ENCODE measurements at places on chromosomes 3 and 15.

GRCh38 chr3:111984636-111985298, 5.9 kb downstream of the ABHD10 start:
- DNase-seq: no peak

- peak; percentile 31 for DNase-seq
Measured at GRCh38 chr3:133464573-133464972, 64.7 kb downstream of the BFSP2 start.

- no peak for DNase-seq
Measured at GRCh38 chr3:13536832-13537231, 12.1 kb upstream of the FBLN2 start.

DNA sequence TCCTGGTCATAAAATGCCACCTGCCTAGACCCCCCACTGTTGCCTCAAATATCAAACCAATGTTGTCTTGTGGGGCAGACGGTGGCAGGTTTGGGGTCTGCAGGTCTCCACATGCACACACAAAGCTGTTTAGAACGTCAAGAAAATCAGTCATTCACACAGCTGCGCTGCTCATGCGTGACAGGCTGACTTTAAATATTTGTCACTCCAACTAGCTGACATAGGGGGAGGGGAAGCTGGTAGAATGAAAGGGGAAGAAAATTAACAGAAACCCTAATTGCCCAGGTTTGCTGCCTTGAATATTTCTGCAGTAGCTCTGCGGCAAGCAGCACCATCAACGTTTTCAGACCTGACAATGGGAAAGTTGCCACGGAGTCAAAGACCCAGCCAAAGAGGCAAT, 201.8 kb downstream of the ABHD5 start:
- no peak for DNase-seq

DNA sequence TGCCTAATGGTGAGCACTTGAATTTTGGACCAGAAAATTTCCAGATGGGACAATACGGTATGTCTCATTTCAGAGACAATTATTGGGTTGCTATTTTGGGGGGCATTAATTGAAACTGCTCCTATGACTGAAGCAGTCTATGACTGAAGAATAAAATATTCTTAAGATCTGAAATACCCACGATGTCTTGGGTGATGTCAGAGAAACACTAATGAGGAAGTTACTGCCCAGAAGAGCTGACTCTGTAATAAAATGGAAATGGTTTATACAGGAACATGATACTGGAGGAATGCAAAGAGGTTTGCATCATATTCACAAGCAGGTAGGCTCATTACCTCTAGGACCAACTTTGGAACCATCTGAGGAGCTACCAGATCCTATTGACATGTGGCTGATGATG, 68.7 kb downstream of the IL12A start:
- DNase-seq: no peak

- no peak for DNase-seq
Measured at GRCh38 chr3:171508206-171508605, 48.0 kb upstream of the TNIK start.

DNA sequence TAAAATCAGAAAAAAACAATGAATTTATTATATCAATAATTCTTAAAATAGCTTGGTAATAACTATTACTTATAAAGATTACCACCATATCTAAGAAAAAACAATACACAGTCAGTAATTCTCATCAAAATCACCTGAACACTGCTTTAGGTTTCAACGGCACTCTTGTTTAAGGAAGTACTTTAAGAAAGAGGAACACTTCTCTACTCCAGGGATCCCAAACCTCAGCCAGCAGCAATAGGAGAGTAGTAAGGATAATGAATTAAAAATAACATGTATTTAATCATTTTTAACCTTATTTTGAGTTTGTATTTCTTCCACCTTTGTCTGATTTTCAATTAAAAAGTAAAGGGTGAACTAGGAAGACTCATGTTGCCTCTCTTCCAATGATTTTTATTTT, 494.0 kb upstream of the NR2F2 start:
- DNase-seq: no peak

DNA sequence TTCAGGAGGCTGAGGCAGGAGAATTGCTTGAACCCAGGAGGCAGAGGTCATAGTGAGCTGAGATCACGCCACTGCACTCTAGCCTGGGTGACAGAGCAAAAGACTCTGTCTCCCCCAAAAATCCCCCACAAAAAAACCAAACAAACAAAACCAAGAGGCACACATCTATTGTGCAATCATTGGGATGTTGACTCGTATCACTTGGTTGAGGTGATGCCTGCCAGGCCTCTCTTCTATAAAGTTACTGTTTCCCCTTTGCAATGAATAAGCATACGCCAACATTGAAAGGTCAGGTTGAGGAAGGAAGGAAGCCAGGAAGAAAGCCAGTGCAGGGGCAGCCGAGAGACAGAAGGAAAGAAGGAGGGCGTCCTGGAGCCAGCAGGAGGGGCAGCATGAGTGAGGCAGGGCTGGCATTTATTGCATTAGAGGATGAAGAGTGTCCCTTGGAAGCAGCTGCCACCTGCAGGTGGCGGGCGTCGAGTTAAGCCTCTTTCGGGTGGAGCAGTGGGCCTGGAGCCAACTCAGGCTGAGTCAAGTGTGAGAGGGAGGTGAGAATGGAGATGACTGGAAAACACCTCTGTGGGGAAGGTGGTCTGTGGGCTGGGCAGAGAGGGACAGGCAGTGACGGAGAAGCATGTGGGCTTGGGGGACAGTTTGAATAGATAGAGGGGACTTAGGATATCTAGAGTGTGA, 8.3 kb upstream of the CSPG4 start:
- DNase-seq: peak; percentile 52

DNA sequence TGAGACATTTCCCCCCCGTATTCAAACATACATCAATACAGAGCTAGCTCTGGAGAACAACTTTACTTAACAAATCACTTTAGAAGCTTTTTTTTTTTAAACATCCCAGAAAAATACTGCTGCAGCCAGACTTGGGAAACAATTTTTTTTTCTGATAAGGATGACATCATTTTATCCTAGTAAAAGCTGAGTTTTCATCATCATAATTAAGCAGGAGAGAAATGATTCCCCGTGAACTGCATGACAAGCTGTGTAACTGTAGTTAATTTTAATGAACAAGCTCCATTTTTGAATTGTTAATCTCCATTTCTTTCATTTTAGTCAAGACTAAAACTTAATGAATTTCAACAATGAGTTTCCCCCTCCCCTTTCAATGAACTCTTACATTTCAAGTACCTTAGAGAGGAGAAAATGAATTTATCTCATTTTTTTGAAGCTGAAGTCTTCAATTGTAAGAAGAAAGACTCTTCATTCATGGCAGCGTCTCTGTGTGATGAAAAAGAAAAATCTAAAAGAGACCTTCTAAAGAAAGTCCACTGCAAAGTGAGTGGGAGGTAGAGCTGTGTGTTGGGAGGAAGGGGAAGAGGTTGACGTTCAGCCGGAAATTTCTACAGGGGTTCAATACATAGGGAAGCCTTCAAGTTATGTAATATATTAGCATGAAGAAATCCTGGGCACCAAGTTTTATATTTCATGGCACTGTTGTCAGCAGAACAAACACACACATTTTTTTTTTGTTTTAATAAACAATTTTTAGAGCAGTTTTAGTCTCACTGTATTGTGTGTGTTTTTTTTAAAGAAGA, 31.7 kb downstream of the HES1 start:
- no peak for DNase-seq

DNA sequence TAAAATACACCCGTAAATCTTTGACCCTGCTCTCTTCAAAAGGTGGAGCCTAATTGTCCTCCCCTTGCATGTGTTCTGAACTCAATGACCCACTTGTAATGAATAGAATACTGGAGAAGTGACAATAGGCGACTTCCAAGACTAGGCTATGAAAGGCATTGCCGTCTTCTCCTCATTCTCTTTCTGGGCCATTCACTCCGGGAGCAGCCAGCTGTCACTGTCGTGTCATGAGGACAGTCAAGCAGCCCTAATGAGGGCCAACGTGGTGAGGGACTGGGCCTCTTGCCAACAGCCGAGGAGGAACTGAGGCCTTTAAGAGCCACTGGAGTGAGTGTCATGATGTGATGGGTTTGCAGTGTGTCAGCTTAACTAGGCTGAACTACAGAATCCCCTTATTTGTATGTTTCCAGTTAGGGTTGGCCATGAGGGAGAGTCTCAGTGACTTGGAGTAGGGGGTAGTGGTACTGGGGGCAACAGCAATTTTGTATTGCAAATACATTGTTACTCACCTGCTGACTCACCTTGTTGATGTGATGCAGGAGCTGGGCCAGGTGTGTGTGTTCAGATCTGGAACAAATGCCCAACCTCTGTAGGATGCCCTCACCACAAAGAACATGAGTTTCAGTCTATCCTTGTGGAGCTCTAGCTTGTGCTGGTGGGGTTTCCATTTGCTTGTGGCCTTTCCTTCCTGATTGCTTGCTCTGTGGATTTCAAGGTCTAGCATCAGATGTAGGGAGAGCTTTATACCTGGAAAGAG, 188.5 kb upstream of the PROK2 start:
- no peak for DNase-seq

DNA sequence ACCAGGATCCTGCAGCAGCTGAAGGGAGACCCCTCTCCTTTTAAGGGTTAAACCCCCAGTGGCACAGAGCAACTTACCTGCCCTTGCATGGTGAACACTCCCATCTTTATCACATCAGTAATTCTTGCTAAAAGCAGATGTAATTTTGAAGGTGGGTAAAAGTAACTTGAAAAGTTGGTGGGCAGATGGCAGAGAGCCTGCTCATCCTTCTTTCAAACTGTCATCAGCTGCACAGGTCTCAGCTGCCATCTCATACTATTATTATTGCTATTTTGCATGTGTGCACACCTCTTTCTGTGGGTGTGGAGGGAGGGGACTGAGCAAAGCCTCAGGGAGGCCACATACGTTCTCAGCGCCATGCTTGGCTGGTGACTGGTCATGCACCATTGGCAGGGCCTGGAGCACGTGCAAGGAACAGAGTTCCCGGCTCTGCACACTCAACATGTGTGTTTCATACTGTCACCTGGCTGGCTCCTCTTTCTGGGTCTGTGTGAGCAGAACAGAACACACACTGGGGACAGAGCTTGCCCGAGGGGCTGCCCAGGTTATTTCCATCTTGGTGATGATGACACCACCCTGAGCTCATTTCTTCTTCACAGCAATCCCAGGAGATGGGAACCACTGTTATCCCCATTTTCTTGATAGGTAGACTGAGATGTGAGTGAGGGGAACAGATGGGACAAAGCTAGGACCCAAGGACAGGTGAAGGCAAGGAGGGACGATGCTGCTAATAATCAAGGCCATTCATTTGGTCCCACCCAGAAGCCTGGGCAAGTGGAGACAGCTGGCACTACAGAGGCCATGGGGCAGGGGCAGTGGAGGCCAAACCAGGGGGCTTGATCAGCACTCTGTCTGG, 95.8 kb upstream of the KLF13 start:
- no peak for DNase-seq

GRCh38 chr3:42815826-42816225, 6.6 kb downstream of the ACKR2 start:
- DNase-seq: peak; percentile 28

DNA sequence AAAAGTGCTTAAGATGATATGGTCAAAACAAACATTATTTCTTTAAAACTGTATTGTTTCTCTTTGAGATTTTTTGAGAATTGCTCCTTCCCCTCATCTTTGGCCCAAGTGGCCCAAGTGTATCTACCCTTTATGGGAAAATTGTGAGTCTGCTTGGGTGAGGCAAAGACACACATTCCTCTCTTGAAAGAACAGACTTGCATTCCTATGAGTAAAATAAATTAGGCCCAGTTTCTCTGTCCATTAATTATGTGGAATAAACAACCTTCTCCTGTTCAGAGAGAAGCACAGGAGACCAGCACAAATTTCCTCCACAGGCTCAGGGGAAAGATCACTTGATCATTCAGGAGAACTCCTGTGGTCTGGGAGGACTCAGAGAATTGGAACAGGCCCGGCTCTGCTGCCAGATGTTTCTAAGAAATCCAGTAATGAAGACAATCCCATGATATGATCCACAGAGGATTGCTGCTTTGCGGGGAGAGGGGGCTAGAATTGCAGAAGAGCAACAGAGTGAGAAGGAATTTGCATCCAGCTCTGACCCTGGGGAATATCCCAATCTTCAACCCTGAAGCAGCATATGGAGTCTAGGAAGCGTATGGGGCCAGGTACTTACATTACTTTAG, 53.8 kb upstream of the BOC start:
- no peak for DNase-seq

- peak; percentile 73 for DNase-seq
Measured at GRCh38 chr15:29668120-29668602, 154.1 kb downstream of the TJP1 start.

DNA sequence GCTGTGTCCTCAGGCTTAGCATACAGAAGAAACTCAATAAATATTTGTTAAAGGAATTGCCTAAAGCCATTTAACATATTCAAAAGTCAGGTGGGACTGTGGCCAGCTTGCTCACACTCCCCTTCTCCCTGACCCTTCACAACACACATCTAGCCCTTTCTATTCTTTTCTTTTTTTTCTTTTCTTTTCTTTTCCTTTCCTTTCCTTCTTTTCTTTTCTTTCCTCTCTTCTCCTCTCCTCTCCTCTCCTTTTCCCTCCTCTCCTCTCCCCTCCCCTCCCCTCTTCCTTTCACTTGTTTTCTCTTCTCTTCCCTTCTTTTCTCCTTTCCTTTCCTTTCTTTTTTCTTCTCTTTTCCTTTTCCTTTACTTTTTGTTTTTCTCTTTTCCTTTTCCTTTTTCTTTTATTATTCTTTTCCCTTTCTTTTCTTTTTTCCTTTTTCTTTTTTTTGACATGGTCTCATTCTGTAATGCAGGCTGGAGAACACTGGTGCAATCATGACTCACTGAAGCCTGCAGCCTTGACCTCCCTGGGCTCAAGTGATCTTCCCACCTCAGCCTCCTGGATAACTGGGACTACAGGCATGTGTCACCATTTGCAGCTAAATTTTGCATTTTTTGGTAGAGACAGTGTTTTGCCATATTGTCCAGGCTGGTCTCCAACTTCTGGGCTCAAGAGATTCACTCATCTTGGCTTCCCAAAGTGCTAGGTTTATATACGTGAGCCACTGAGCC, 377.8 kb downstream of the GRM7 start:
- DNase-seq: no peak

DNA sequence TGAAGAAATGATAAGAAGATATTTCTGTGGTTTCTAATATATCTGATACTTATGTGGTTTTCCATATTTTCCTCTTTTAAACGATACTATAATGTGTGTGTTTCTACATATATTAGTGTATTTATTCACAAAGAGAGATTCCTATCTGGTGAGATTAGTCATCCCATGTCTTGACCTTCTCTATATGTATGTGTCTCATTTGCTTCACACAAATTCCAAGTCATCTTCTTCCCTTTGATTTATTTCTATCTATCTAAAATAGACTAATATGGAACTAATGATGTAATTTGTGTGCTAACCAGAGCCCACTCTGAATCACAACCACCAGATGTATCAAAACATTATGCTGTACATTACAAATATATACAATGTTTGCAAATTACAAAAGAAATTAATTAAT, 154.7 kb upstream of the KCNMB2 start:
- DNase-seq: peak; percentile 66

GRCh38 chr3:32403663-32404062, 12.0 kb downstream of the CMTM7 start:
- no peak for DNase-seq
